CD4-positive, alpha-beta memory T cell (primary cell): ENCODE measurements at places on chromosomes 12 and 14. TPM values are rescaled to one million over a fixed set of nuclear protein-coding genes. Genes with fewer than 3 reads are reported as not detected.
A peak's percentile ranks its signal among the peaks of the same experiment; 100 is the strongest.

Gene POTEM
- not detected for total RNA-seq

Gene KIF26A
- total RNA-seq: 0.22 TPM

Gene FOXG1
- not detected for total RNA-seq

DNA sequence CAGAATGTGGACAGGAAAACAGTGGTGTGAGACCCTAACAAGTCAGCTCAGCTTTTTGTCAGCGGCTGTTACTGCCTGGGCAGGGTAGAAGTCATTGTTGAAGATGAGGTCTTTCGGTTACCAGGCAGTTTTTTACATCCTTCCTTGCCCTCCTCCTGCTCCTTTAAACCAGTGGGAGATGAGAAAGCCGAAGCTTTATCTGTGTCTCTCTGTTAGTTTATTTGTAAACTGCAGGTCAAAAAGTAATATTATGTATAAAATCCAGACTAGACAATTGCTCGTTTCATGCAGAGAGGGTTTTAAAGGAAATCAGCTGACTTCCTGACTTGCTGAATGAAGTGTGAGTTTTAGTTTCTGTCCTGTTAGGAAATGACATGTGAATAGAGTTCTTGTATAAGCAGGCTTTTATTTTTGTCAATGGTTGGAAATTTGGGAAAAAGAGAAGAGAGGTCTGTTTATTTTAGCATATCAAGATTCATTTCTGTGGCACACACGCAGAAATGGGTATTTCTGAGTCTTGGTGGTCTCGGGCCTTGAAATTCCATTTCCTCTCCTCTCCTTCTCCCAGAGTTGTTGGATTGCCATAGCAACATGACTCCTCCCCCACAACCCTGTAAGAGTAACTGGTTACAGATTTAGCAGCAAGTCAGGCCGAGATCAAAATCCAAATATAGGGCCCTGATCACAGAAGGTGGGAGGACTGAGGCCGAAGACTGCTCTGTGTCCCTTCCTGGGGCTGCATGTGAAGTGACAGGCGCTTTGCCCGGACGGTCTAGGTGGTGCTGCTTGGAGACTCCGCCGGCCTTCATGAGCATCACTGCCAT lies 60.8 kb downstream of the SAMD4A start:
- peak overlapping the region; percentile 5 for H3K4me3 ChIP-seq
- no peaks in the 10 kb centered on the region for H3K36me3 ChIP-seq
- peak overlapping the region; percentile 67 for H3K27ac ChIP-seq

GRCh38 chr14:79781882-79782281 lies 429.4 kb downstream of the DIO2 start:
- no peak overlapping the region for H3K27ac ChIP-seq
- H3K4me3 ChIP-seq: no peak overlapping the region
- DNase-seq: no peak
- no peaks in the 10 kb centered on the region for H3K4me1 ChIP-seq
- no peaks in the 10 kb centered on the region for H3K36me3 ChIP-seq

Gene HOXC4
- not detected for total RNA-seq

- H3K27ac ChIP-seq: no peak overlapping the region
- H3K4me1 ChIP-seq: no peaks in the 10 kb centered on the region
- H3K36me3 ChIP-seq: no peaks in the 10 kb centered on the region
- no peaks in the 10 kb centered on the region for H3K27me3 ChIP-seq
These were observed 316.0 kb downstream of the CCDC91 start for GRCh38 chr12:28506271-28506670.

- no peak overlapping the region for H3K4me3 ChIP-seq
- H3K36me3 ChIP-seq: no peaks in the 10 kb centered on the region
- H3K27ac ChIP-seq: no peak overlapping the region
These were observed 153.6 kb downstream of the ATP23 start for GRCh38 chr12:58095002-58095401.
